ENCODE measurements at places on chromosomes 6 and 20. TPM values are rescaled to one million over a fixed set of nuclear protein-coding genes. Genes with fewer than 3 reads are reported as not detected.

DNA sequence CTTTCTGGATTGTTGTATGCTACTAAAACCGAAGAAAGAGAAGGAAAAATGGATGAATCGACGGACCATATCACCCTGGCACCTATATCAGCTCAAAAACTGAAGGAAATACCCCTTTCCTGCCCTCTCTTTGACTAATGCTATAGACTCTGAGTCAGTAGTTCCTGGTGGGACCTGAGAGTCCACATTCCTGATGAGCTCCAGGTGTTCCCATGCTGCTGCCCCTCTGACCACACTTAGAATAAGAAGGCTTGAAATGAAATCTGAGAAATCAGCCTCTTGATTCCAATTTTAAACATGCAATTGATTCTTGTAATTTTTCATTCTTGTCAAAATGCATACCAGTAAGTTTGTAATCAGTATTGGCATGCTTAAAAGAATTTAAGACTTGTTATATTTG lies 75.2 kb downstream of the PRL start:
- no peak for DNase-seq

DNA sequence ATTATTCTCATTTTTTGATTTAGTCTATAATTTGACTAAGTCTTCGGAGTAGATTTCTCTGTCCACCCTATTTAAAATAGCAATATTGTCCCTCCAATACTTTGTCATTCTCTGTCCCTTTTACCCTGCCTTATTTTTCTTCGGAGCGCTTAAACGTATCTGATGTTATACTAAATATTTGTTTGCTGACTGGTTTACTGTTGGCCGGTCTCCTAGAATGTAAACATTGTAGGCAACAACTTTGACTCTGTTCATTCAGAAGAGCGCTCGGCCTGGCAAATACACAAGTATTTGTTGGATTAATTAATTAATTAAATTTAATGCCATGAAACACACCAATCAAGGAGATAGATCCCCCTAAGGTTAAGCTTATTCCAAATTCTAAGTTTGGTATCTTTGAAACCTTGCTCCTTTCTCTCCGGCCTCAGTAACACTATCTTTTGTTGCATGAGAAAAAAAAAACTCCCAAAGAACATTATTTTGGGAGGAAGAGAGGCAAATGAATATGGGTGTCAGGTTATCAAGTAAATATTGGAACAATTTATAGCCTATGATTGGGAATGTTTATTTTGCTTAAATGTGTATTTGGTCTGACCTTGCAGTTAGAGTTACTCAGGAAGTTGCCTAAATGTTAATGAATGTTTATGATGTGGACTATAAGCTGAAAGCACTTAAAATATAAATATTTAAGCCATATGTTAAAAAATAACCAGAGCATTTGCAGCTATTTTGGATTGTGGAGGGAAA lies 231.1 kb downstream of the SOX4 start:
- DNase-seq: no peak

DNA sequence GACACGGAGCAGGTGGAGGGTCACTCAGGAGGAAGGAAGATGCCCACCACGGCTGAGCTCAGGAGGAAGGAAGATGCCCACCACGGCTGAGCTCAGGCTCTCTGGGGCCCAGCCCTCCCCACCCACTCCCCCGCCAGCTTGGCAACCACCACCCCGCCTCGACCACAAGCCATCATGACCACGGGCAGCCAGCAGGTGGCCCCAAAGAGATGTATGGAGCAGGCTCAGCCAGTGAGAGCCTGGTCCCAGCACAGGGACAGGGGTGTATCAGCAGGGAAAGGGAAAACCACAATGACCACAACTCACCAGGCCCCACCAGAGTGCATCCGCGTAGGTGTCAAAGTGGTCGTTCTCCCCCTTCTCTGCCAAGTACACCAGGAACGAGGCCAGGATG lies 30.4 kb downstream of the KCNQ2 start:
- DNase-seq: peak; percentile 39

DNA sequence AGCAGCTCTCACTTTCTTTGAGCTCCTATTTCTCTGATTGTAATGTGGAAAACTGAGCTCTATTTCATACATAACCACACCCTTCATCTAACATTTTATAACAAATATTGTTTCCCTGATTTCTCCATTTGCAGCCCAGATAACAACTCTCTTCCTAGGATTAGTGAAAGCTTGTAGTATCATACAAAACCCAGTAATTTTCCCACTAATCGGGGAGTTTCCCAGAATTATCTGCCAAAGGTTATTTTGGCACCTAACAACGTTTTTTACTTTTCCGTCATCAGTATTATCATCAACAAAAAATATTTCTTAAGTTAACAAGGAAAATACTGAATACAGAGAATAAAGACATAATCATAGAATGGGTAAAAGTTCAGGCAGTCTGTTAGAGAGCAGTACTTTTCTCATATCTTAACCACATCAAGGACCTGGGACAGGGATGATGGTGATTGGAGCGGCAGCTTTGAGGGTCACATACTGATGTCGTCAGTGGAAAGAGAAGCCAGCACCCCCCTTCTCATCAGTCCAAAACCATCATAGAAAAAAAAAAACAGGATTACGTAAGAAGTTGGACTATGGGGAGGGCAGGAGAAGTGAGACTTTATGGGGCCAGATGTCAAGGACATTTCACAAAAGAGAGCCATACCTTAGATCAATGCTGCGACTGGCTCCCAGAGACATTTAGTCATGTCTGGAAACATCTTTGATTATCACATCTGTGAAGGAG lies 166.1 kb upstream of the TNFAIP3 start:
- no peak for DNase-seq

BCAS4 gene
- 23.3 TPM for total RNA-seq

Measured in CD8-positive, alpha-beta memory T cell (primary cell).